H7 (cell line): ENCODE measurements at places on chromosomes 2 and 18.

- DNase-seq, result peak; percentile 87
Observed at GRCh38 chr2:231648579-231649174, 56.0 kb downstream of the TEX44 start.

DNA sequence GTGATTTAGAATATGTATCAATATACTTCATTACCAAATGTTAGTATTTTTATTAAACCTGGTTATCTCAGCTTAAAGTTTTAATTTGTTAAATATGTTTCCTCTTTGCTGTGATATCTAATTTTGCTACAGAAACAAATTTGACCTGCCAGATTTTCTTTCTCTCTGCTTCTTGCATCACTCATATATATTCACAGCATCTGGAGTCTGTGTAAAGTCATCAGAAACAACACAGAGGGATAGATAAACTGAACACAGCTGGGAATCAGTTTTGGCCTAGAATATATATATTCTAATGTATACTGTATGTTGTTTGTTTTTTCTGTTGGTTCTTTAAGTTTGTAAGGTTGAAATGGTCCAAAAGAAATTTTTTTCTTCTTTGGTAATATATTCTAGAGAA, 8.5 kb downstream of the PSMD14 start:
- no peak for DNase-seq

DNA sequence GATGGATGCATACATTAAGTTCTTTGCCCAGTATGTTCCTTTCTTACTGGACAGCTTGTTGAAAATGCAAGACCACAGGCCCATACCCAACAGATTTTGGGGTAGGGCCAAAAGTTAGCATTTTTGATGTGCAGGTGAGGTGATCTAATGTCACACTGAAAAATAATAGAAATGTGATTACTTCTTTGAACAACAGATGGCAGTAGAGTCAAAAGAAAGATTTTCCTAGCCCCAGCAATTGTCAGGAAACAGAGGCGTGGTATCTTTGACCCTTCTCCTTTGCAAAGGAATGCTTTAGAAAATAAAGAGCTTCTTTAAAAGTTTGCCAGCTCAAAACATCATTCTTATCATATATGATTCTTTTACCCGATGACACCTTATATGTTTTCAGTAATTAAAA, 343.6 kb upstream of the SYT4 start:
- DNase-seq, result peak; percentile 10

GRCh38 chr18:13923221-13923620, 7.9 kb upstream of the MC2R start:
- DNase-seq, result no peak

GRCh38 chr18:66825347-66825746, 221.5 kb upstream of the CDH19 start:
- no peak for DNase-seq

GRCh38 chr2:71822463-71822862, 325.2 kb downstream of the CYP26B1 start:
- DNase-seq, result no peak

GRCh38 chr18:42893977-42894376, 221.5 kb downstream of the RIT2 start:
- DNase-seq, result no peak

DNA sequence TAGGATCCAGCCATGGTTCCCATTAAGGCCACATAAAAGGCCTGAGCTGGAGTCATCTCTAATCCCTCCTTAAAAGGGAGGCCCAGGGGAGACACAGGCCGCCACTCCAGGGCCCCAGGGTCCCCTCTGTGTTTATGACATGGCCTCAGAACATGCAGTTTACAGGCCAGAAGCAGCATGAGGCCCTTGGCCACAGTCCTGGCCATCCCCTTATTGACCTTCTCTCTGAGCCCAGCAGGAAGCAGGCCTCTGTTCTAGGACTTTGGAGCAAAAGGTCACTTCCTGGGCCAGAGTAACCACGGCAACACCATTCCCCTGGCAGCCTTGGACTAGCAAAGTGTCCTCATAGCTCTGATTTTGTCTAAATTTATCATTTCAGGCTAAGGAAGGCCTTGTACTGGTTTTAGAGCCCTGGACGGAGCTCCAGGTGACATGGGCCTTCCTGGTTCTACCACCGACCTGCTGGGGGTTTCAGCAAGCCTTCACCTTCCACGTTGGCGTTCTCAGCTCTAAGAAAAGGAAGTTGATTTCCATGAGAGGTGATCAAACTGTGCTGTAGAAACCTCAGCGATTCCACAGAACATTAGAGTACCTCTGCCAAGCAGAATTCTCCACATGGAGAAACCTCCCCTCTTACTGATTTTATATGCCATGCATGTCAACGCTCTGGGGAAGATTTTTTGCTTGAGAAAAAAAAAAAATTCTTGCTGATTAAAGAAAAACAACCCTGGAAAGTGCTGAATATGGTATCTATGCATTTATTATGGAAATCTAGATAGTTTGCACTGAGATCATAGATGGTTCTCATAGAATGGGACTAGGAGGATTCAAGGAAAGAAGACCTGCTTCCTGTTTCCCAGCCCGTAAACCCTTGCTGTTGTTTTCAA, 53.7 kb downstream of the HS1BP3 start:
- no peak for DNase-seq

DNA sequence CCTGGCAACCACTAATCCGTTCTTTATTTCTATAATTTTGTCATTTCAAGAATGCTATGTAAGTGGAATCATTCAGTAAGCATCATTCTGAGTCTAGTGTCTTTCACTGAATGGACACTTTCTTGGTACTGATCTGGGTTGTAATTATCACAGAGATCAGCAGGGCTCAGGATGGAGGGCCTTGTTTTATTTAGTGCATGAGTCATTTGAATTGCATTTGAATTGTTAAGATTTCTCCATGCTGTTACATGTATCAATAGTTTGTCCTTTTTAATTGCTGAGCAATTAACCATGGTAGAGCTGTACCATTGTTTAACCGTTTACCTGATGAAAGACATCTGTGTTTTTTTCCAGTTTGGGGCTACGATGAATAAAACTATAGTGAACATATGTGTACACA, 256.4 kb downstream of the THSD7B start:
- no peak for DNase-seq

DNA sequence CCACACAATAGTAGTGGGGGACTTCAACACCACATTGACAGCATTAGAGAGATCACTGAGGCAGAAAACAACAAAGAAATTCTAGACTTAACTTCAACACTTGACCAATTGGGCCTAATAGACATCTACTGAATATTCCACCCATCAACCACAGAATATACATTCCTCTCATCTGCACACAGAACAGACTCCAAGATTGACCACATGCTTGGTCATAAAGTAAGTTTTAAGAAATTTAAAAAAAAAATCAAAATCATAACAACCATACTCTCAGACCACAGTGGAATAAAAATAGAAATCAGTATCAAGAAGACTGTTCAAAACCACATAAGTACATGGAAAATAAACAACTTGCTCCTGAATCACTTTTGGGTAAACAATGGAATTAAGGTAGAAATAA, 9.0 kb upstream of the FLACC1 start:
- DNase-seq, result no peak

- DNase-seq, result no peak
Observed at GRCh38 chr18:48203961-48204666, 205.1 kb downstream of the ZBTB7C start.
